ENCODE measurements at places on chromosomes 16 and 17.

DNA sequence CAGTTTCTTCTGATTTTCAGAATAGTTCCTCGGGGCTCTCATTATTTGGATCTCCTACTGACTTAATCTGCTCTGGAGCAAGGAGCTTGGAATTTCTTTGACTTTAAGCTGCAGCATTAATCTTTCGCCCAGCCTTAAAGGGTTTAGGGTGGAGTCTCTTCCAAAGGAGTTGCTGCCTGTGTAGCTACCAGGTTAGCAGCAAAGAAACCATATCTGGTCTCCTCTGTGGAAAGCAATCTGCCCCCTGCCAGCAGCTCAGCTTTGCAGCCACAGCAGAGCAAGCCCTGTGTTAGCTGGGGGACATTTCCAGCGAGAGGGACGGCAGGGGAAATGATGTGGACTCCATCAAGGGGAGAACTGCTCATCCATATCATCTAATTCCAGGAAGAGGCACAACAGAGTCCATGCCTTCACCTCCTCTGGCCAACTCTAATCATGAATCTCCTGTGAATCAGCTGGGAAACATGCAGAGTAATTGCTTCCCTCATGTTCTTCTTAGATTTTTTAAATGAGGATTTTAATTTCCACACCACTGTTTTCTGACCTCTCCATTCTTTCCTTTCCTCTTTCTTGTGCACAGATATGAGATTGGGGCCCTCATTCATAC is 827.6 kb upstream of the CA10 start:
- DNase-seq: no peak

DNA sequence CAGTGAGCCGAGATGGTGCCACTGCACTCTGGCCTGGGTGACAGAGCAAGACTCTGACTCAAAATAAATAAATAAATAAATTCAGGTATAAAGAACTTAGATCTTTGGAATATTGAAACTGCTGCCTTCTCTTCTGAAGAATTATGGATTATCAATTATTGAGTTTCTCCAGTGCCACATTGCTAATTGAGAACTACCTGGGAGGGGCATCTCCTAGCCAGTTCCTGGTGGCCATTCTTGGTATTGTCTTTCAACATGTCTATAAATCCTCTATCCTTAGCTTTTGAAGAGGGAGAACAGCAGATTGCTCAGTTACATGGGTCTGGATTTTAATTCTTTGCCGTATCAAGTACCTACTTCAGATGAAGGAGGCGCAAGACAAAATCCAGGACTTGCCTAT is 29.2 kb downstream of the CALCOCO2 start:
- DNase-seq: no peak

GRCh38 chr16:81266680-81267095 is 28.2 kb downstream of the BCO1 start:
- DNase-seq: no peak

DNA sequence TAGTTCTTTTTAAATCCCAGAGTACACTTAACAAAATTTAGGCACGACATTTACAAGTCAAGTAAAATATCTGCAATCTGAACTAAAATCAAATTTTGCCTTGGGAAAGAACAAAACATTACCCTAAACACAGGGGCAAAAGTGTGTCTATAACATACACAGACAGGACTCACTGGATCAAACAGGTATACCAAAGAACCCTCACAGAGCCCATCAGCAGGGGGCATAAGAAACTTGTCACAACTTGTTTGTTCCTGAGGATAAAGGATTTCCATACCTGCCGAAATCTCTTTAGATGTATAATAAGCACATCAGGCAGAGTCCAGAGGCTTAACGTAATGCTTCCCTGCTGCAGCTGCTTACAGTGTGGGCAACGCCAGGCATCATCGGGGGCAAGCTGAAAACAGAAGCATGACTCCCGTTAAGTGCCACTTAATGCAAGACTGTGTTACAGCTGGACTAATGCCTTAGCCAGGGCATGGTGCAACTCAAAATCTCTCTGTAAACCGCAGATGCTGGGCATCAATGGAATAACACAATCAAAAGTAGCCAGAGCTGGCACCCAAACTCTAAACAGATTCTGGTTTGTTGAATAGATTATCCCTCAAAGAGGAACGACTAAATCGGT is 67.0 kb downstream of the USP31 start:
- DNase-seq: no peak

GRCh38 chr16:52515068-52515671 is 31.8 kb downstream of the TOX3 start:
- no peak for DNase-seq

DNA sequence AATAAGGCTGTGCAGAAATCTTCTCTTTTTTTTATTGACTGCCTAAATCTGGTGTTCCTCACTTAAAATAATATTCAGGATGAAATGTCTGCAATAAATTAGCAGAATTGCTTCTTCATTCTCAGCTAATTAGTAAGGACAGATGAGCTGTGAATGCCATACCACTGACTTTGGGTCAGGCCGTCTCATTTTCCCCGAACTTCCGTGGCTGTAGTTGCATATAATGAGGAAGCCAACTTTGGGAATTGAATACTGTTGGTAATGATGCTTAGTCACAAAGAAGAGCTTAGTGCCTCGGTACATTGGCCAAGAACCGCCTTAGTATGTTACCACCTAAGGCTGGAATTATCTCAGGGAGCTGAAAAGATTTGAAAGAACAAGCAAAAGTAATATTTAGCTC is 47.6 kb downstream of the NUP93 start:
- DNase-seq: no peak

- DNase-seq: no peak
These were observed 96.3 kb downstream of the TMEM114 start for GRCh38 chr16:8493972-8494371.

- no peak for DNase-seq
These were observed 173.7 kb downstream of the TRIM37 start for GRCh38 chr17:58932956-58933355.

DNA sequence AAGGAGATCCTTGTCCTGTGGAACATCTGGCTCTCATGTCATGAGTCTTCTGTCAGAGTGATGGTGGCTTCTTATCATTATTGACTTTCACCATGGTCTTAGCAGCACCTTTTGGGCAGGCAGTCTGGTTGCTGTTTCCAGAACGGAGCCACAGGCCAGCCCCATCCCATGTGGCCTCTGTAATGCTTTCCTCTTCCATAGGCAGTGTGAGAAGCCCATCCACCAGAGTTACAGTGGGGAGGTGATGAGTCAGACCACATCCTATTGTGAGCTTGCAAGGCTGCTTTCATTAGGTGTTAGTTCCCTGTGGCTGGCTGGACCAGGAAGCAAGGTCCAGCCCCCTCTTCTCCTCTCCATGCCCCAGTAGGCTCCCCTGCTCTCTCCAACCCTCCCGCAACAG is 30.8 kb upstream of the SPACA3 start:
- no peak for DNase-seq

DNA sequence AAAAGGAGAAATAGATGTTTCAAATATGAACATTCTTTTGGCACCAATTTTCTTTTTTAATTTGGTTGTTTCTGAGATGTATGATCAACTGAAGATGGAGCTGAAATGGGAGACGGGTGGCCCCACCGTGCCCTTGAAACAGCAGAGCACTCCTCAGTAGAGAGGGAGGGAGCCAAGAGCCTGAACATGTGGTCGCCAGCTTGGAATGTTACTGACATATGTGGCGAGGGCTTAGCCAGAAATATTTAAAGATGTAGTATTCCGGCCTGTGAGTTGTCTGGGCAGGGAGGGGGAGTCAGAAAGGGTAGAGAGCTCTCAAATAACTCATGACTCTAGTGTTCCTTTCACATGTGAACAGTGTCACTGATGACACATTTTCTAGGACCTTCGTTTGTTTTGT is 13.3 kb upstream of the MRC2 start:
- DNase-seq: no peak
